ENCODE measurements at places on chromosomes 3 and 15.

- no peak for DNase-seq
Measured at GRCh38 chr3:170768334-170768801, 101.6 kb downstream of the RPL22L1 start.

DNA sequence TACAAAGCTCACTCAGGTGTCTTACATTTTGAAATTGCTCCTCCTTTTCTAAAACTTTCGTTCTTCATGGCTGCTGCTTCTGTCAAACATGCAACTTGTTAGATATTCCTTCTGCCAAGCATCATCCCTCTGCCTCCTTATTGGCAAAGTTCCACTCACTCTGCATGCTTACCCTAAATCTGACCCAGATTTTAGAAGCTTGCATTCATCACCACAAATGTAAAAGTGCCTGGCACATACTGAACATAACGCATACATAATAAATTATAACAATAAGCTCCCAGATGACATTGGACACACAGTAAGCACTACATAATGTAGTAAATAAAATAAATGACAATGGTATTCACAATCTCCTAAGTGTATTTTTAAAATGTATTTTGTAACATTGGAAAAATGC is 107.4 kb downstream of the LMLN start:
- DNase-seq, result no peak

DNA sequence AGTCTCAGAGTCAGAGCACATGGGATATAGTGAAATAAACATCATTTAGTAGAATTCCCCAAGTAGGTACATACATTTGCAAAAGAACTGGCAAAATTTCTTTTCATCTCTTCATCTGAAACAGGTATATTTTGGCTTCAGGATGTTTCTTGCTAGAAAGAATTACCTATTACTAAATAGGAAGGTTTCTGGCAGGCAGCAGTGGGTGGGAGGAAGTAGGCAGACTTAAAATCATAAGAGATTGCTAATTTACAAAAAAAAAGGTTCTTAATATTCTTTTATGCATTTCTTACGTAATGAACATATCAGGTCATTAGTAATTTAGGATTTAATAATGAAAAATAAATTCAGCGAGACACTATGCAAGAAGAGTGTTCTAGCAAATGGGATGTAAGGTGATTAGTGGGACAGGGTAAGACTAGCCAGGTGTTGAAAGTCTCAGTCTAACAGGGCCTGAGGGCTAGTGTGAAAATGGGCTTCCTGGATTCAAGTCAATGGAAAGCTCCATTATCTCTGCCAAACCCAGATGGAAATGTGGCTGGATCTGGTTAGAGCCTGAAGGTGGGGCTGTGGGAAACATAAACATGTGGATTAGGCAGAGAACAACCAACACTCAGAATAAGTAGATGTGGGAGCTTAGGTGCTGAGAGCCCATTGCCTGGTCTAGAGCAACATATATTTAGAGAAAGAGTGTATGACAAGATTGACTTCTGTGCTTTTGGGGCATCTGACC is 127.4 kb upstream of the FEZF2 start:
- DNase-seq, result no peak

GRCh38 chr3:60268123-60268522 is 983.1 kb downstream of the FHIT start:
- no peak for DNase-seq

GRCh38 chr3:66138336-66139313 is 82.2 kb upstream of the SLC25A26 start:
- no peak for DNase-seq

DNA sequence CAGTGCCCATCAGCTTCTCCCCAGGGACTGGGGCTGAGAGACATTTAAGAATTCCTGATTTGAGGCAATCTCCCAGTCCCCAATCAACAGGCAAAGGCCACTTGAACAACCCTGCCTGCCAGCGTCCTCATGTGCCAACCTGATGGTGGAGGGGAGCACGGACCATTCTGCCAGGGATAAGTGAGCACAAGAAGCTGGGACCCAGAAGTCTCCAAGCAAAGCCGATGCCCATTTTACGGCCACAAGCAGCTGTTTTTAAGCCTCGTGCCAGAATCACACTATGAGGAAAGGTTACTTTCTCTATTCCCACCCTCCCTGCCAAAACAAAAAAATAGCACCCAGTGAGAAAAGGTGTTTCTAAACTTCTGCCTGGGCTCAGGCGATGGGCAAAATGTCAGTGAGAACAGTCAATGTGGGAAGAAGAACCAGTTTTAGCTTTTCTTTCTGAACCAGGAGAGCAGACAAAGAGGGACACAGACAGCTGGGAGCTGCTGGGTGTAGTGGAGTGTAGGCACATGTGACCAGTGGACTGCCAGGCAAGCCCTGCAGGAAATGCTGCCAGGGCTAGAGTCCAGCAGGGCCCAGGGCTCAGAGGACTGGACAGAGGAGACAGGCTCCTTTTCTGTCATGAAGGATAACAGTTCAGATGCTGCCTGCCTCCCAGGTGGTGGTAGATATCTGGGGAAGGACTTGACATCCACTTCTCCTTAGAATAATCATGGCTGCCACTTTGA is 57.7 kb downstream of the ATP2B2 start:
- no peak for DNase-seq

DNA sequence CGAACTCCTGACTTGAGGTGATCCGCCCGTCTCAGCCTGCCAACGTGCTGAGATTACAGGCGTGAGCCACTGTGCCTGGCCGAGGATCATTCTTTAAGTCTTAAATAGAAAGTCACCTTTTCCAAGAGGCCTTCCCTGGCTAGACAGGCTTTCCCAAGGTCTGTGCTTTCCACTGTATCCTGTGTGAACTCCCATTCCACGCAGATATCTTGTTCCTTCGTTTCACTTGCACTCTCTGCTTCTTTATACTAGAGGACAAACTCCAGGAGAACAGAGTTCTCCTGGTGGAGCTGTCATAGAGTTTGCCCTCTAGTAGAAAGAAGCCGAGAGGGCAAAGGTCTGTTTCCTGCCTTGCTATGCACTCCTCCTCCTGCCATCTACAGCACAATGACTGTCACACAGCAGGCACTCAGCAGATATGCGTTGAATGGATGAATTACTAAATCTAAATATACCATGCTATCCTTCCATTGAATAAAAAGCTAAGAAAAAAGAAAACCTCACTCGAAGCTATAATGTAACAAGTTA is 211.2 kb downstream of the FOXP1 start:
- no peak for DNase-seq

GRCh38 chr3:24520976-24521419 is 26.3 kb upstream of the THRB start:
- DNase-seq, result no peak

DNA sequence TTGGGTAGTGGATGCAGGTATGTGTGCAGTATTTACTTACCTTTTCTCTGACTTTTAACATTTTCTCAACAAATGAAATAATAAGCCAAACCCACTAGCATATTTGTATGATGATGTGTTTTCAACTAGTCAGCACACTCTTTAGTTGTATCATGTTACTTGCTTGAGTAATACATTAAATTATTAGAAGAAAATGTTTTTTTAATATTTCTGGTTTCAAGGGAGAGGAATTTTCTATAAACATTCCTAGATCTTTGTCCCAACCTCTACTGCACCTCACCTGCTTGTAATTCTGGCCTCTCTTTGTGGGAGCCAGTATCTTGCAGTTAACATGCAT is 161.8 kb upstream of the CBLB start:
- DNase-seq, result no peak

DNA sequence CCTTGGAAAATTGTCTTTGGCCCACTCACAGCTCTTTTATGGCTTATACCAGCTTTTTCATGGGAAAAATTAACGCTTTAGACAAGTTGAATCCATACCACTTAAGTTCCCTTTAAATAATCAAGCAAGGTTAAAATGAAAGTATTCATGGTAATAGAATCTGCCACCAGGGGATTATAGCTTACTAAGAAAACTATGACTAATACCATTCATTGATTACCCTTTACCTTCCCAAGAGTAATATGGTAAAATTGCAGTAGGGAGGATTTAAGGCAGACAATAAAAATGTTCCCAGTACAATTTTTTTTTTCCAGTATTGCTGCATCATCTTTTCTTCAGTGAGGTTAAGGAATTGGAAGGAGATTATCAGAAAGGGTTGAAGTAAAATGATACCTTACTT is 641.1 kb upstream of the NAALADL2 start:
- DNase-seq, result no peak

Data from effector CD4-positive, alpha-beta T cell (primary cell).